ENCODE measurements at places on chromosomes 4 and X. TPM values are rescaled to one million over a fixed set of nuclear protein-coding genes. Genes with fewer than 3 reads are reported as not detected.

PNMA6F gene
- total RNA-seq, result not detected

UFSP2 gene
- 28.9 TPM for total RNA-seq

HS3ST1 gene
- 2.5 TPM for total RNA-seq

AWAT2 gene
- not detected for total RNA-seq

MAGEA8 gene
- total RNA-seq, result not detected

DBET gene
- not detected for total RNA-seq

ENAM gene
- 0.14 TPM for total RNA-seq

ASB9 gene
- 9.6 TPM for total RNA-seq

CT45A5 gene
- total RNA-seq, result not detected

MGAT4D gene
- total RNA-seq, result not detected

ARHGAP36 gene
- total RNA-seq, result not detected

ARSD gene
- total RNA-seq, result 6.7 TPM

STARD8 gene
- total RNA-seq, result 9.5 TPM

WNK3 gene
- 1.4 TPM for total RNA-seq

STBD1 gene
- total RNA-seq, result 7.8 TPM

GC gene
- not detected for total RNA-seq

DDX53 gene
- not detected for total RNA-seq

SLC6A14 gene
- under 0.01 TPM for total RNA-seq

MAGEC3 gene
- total RNA-seq, result not detected

NLGN4X gene
- total RNA-seq, result 0.69 TPM

TMPRSS11A gene
- not detected for total RNA-seq

F9 gene
- total RNA-seq, result not detected

DAPP1 gene
- 18.3 TPM for total RNA-seq

GDPD2 gene
- not detected for total RNA-seq

PCDH7 gene
- total RNA-seq, result 1.9 TPM

GUCY2F gene
- not detected for total RNA-seq

TRPC3 gene
- total RNA-seq, result 0.06 TPM

CLNK gene
- not detected for total RNA-seq

IL15 gene
- total RNA-seq, result 7.7 TPM

TMPRSS11D gene
- not detected for total RNA-seq

FGFR3 gene
- total RNA-seq, result 8.1 TPM

VEGFD gene
- not detected for total RNA-seq

GAGE12H gene
- not detected for total RNA-seq

GSPT2 gene
- total RNA-seq, result 6.4 TPM

OTUD6A gene
- total RNA-seq, result not detected

MFAP3L gene
- total RNA-seq, result 8.7 TPM

MAP7D3 gene
- 18.6 TPM for total RNA-seq

USP17L19 gene
- total RNA-seq, result not detected

VGLL1 gene
- total RNA-seq, result 7.8 TPM

CTAG1A gene
- not detected for total RNA-seq

ATP8A1 gene
- 4.3 TPM for total RNA-seq

ZDHHC15 gene
- 1.1 TPM for total RNA-seq

FGF13 gene
- total RNA-seq, result 2.5 TPM

ATP1B4 gene
- total RNA-seq, result not detected

CXorf65 gene
- not detected for total RNA-seq

CXCL13 gene
- total RNA-seq, result not detected

EXOC1L gene
- total RNA-seq, result not detected

SMR3B gene
- total RNA-seq, result not detected

BEND4 gene
- 0.14 TPM for total RNA-seq

UGDH gene
- total RNA-seq, result 60.9 TPM

SCFD2 gene
- 8.9 TPM for total RNA-seq

PPBP gene
- total RNA-seq, result not detected

ZDHHC9 gene
- total RNA-seq, result 14.8 TPM
